Astrocyte of the cerebellum (primary cell): ENCODE measurements at places on chromosomes 16 and 17.

- DNase-seq, result no peak
These were observed 1.5 kb downstream of the MINK1 start for GRCh38 chr17:4834681-4835020.

GRCh38 chr17:59439741-59440211 lies 108.3 kb downstream of the YPEL2 start:
- DNase-seq, result no peak

GRCh38 chr17:83189044-83190003 lies 109.9 kb downstream of the METRNL start:
- DNase-seq, result no peak

- peak; percentile 58 for DNase-seq
These were observed 122.3 kb downstream of the SSH2 start for GRCh38 chr17:29807520-29808361.

DNA sequence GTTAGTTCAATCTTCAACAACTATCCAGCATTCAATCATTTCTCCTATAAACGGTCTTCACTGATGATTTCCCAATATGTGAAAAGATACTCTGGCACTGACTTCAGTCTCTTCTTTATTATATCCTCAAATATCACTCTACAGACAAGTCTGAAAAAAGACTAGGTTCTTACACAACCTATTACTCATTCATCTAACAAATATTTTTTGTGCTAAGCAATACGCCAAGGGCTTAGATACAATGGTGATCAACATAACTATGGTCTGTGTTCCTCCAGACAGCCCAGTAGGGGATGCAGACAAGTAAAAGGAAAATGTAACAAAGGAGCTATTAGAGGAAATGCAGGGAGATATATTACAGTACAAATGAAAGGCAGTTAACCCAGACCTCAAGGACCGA lies 63.9 kb downstream of the MYO1D start:
- DNase-seq, result no peak

- DNase-seq, result no peak
These were observed 25.6 kb upstream of the KRT17 start for GRCh38 chr17:41649923-41650519.
